ENCODE measurements at places on chromosomes 2 and 18. TPM values are rescaled to one million over a fixed set of nuclear protein-coding genes. Genes with fewer than 3 reads are reported as not detected.

CPLX4 gene
- total RNA-seq, result not detected

MRO gene
- total RNA-seq, result 1.4 TPM

AGXT gene
- not detected for total RNA-seq

COLEC11 gene
- total RNA-seq, result 3.1 TPM

MLPH gene
- total RNA-seq, result 15.7 TPM

TEX44 gene
- total RNA-seq, result not detected

TDRD15 gene
- not detected for total RNA-seq

PRADC1 gene
- total RNA-seq, result 85.8 TPM

TBR1 gene
- 0.05 TPM for total RNA-seq

SERPINB13 gene
- not detected for total RNA-seq

IL18RAP gene
- total RNA-seq, result 0.70 TPM

SMC6 gene
- total RNA-seq, result 13.9 TPM

REG1A gene
- not detected for total RNA-seq

SPDYA gene
- total RNA-seq, result 0.92 TPM

ACMSD gene
- not detected for total RNA-seq

ZBTB7C gene
- 8.0 TPM for total RNA-seq

FAM228A gene
- total RNA-seq, result 0.35 TPM

TWIST2 gene
- 0.83 TPM for total RNA-seq

GKN2 gene
- total RNA-seq, result not detected

CGREF1 gene
- 0.48 TPM for total RNA-seq

OR6B2 gene
- not detected for total RNA-seq

CHN1 gene
- total RNA-seq, result 23.8 TPM

STARD6 gene
- not detected for total RNA-seq

ZSWIM2 gene
- not detected for total RNA-seq

AQP12A gene
- not detected for total RNA-seq

ASPRV1 gene
- total RNA-seq, result 0.81 TPM

SERPINB3 gene
- not detected for total RNA-seq

TTR gene
- total RNA-seq, result not detected

TMEM37 gene
- 1.5 TPM for total RNA-seq

CCDC102B gene
- total RNA-seq, result 8.1 TPM

SLC30A3 gene
- total RNA-seq, result 10.2 TPM

PCARE gene
- 0.11 TPM for total RNA-seq

HOXD4 gene
- 0.70 TPM for total RNA-seq

LANCL1 gene
- 50.8 TPM for total RNA-seq

MDH1B gene
- 1.3 TPM for total RNA-seq

LTBP1 gene
- 124 TPM for total RNA-seq

CLEC4F gene
- total RNA-seq, result 0.13 TPM

RESP18 gene
- total RNA-seq, result not detected

WNT10A gene
- not detected for total RNA-seq

ALK gene
- not detected for total RNA-seq

CCDC85A gene
- total RNA-seq, result 2.7 TPM

MROH2A gene
- not detected for total RNA-seq

LRRC30 gene
- total RNA-seq, result not detected

POTEC gene
- total RNA-seq, result not detected
